ENCODE measurements at places on chromosomes 7 and 10.

GRCh38 chr10:3148994-3149393, 23.6 kb downstream of the PITRM1 start:
- DNase-seq, result no peak

DNA sequence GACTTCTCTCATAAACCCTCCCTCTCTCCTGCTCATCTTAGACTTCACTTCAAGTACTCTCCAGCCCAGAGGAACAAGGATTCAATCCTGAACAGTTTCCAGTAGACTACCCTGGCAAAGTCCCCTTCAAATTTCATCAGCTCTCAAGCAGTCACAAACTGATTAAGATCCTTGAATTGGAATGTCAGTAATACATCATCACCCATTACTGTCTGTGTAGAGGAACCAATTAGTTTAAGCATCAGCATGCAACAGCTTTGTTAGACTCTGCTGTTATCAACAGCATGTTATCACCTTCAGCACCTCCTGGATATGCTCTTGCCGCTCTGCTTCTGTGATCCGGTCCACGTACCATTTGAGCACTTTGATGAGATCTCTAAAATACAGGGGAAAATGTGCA, 307.0 kb upstream of the IMMP2L start:
- no peak for DNase-seq

DNA sequence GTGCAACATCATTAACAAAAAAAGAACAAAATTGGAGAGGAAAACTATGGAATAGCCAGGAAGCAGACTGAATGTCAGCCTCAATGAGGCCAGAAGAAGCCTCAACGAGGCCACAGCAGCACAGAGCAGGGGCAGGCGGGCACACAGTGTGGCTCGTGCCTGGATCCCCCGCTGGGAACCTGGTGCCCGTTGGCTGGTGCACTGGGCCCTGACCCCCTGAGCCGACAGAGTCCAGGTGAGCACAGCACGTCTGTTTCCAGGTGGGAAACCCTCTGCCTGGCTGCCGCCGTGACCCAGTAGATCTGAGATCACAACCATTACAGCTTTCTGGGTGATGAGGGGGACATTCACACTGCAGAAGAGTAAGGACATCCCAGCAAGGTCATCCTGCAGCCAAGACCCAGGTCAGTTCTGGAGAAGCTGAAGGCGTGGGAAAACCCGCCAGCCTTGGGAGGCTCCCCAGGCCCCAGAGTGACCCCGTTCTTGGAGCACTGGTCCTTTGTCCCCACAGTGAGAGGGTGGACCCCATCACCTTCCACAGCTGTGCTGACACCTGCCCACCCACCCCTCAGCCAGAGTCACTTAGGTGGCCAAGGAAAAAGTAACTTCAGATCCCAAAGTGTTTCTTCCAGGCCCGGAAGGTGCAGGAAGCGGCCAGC, 222.1 kb downstream of the ADARB2 start:
- no peak for DNase-seq

DNA sequence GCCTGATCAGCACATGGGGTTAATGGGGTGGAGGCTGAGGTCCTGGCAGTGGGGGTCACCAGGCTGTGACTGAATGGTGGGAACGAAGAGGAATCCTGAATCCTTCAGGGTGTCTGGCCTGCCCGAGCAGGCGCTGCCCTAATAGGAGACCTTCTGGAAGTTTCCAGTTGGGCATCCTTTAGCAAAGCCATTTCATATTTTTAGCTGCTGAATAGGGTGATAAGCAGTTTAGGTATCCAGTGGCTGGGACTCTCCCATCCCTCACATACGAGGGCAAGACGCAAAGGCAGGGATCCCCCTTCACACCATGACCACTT, 159.3 kb downstream of the SH3PXD2A start:
- peak; percentile 11 for DNase-seq

DNA sequence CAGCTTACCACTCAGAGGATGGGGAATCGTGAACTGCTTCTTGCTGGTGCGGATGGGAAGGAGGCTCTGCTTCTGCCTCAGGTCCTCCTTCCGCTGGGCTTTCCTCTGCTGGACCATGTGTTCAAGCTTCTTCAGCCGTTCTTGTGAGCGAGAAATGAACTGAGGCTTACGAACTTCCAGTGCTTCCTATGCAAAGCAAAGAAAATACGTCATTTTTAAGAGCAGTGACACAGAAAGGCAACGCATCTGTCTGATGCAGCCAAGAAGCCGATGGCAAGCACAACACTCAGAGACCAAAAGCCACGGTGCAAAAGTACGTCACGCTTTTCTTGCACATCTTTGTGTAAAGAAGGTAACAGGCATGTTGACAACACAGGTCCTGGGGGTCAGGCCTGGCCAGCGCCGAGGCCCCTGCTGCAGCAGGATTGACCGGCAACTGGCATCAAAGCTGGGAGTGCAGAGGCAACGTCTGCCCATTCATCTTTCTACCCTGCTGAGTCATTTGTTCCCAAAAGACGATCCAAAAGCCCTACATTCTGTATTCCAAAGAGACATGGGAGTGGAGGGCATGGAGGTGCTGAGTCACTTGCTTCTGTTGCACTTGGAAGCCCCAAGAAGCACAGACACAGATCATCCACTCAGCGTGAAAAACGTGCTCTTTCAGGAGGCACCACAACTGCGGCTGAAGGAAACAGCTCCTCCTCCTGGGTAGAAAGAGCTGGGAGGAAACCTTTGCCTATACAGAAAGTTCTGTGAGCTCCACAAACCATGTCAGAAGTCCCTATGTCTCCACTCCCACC, 71.0 kb upstream of the ADAM12 start:
- peak; percentile 76 for DNase-seq

DNA sequence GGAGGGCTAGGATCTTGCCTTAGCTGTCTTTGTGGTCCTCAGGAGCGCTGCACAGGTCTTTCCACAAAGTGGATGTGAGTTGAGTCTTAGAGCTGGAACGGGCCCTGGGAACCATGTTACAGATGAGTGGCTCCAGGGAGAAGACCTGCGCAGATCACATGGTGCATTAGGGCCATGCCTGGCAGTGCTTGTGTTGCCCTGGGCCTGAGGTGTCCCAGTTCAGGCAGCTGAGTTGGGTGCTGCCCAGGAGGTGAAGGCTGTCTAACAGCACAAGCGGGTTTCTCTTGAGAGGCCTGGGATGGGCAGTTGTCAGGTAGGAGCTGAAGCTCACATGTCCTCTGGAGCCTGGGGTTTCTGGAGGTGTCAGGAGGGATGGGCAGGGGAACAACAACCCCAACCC, 33.7 kb upstream of the ANKRD2 start:
- DNase-seq, result no peak

- DNase-seq, result no peak
Measured at GRCh38 chr10:131860806-131861440, 39.9 kb upstream of the PPP2R2D start.

- no peak for DNase-seq
Measured at GRCh38 chr10:1417574-1417973, 319.8 kb downstream of the ADARB2 start.

- DNase-seq, result no peak
Measured at GRCh38 chr7:138025215-138026186, 23.6 kb upstream of the CREB3L2 start.

GRCh38 chr10:18681366-18681765, 22.1 kb downstream of the ARL5B start:
- no peak for DNase-seq

- no peak for DNase-seq
Measured at GRCh38 chr10:110077436-110078130, 69.8 kb downstream of the ADD3 start.

GRCh38 chr7:148856891-148857290, 27.2 kb downstream of the EZH2 start:
- DNase-seq, result peak; percentile 14

DNA sequence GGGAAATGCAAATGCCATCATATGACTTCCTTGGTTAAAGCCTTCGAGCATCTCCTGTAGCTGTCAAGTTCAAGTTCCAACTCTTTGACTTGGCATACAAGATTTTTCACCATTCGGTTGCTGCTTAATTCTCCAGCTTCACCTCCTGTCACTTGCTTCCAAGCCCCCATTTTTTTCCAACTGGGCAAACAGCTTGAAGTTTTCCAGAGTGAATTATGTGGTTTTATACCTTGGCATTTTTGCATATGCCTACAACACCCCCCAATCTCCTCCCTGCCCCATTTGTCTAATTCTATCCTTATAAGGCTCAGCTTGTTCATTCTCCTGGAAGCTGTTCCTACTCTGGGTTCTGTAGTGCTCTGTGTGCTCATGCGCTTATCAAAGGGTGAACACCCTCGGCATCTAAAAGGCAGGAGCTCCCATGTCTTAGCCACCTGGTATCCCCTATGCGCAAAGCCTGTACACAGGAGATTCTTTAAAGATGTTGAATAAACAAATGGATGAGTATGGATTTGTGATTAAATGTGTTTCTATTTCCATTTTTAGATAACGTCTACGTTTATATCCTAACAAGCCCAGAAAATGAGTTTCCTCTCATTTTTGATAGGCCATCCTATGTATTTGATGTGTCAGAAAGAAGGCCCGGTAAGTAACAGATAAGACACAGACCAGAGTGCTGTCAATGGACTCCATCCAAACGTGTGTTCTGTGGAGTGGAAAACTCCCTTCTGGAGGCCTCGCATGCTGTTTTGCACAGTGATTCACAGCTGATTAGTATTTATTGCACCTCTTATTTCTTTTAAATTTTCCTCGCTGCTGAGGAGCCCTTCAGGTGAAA, 52.5 kb downstream of the CDHR3 start:
- DNase-seq, result no peak

Measured in brain microvascular endothelial cell (primary cell).